ENCODE measurements at places on chromosomes 5 and 9. TPM values are rescaled to one million over a fixed set of nuclear protein-coding genes. Genes with fewer than 3 reads are reported as not detected.

Gene CCL27
- total RNA-seq: not detected

DNA sequence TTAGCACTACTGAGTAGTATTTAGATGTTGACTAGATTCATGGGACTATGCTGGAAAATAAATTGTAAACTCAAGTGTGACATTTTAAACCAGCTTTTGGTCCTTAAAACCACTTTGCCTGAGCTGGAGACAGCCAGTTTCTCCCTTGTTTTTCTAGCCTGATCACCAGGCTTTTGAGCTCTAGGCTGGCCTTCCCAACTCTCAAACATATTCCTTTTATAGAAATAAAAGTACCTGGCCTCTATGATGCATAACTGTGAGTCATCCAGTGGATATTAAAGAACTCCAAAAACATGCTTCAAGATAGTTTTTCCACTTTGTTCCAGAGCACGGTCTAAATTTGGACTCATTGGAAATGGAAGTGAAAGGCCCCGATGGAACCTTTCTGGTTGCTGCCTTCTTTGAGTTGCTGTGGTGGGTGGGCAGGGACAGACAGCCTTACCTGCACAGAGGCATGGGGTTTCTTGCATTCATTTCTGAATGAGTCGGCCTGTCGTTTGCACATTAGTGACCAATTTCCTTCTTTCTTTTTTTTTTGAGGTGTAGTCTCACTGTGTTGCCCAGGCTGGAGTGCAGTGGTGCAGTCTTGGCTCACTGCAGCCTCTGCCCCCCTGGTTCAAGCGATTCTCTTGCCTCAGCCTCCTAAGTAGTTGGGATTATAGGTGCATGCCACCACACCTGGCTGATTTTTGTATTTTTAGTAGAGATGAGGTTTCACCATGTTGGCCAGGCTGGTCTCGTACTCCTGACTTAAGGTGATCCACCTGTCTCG is 43.1 kb downstream of the TRIO start:
- no peak for DNase-seq

GRCh38 chr9:94799578-94800264 is 73.2 kb downstream of the AOPEP start:
- DNase-seq: peak; percentile 40

Gene ADCY2
- total RNA-seq: 1.4 TPM

DNA sequence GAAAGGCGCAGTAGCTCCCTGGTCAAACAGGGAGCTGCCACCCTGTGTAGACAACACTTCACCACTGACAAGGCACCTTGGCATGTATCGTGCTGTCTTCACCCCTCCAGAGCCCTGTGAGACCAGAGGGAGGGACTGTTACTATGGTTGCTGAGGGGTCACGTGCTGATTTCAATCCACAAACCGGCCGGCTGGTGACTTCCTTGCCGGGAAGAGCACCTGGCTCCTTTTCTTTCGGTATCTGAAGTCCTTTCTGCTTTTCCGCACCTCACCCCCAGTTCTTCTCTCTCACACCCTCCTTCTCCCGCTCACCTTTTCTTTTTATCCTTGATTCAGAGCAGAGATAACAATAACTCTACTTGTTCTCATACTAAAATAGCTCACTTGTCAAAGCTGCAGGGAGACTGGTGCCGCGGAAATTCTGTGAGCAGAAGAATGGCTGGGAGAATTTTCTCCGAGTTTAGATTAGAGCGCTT is 327.2 kb downstream of the ZSWIM6 start:
- DNase-seq: peak; percentile 37

- peak; percentile 95 for DNase-seq
These were observed 22.4 kb downstream of the CCL28 start for GRCh38 chr5:43389679-43390329.

DNA sequence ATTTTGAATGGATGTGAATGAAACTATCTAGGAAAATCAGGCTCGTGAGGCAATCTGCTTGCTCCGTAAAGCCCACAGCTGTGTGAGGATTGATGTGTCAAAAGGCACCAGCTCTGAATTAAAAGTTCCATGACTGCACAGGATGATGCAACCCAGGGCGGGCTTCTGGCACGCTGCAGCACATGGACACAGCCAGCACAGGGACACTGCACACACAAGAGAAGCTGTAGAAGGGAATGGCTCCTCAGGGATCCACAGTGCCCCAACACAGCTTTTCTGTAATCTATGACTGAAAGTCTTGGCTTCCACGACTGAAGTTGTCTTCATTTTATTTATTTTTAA is 151.0 kb downstream of the GCNT1 start:
- peak; percentile 71 for DNase-seq

DNA sequence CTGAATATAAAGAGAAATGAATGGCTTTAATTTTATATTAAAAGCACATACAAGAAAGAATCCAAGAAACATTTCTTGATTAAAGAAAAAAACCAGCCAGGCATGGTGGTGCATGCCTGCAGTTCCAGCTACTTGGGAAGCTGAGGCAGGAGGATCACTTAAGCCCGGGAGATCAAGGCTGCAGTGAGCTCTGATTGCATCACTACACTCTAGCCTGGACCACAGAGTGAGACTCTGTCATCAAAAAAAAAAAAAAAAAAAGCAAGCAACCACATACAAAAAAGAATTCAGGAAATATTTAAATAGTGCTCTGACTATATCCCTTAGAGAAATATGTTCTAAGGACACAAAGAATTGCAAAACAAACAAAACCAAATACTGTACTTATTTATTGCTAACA is 2.5 kb upstream of the PLAC8L1 start:
- no peak for DNase-seq

Gene IFNA2
- total RNA-seq: not detected

DNA sequence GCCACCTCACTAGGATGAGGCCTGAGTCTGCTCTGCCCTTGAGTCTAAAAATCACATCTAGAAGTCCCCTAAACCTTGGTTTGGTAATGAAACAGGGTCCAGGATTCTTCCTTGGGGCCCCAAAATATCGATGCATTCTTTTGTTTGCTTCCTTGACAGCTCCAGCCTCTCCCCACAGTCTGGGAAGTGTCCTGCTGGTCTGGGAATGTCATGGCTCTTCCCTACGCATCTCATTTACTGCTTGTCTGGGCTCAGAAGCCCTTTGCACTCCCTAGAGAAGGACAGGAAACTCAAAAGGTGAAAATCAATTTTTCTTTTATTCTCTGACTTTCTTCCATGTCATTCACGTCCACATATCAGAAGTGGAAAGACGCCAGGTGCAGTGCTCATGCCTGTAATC is 115.8 kb downstream of the DRD1 start:
- DNase-seq: no peak

- DNase-seq: no peak
These were observed 7.8 kb downstream of the HMHB1 start for GRCh38 chr5:143819716-143820115.

DNA sequence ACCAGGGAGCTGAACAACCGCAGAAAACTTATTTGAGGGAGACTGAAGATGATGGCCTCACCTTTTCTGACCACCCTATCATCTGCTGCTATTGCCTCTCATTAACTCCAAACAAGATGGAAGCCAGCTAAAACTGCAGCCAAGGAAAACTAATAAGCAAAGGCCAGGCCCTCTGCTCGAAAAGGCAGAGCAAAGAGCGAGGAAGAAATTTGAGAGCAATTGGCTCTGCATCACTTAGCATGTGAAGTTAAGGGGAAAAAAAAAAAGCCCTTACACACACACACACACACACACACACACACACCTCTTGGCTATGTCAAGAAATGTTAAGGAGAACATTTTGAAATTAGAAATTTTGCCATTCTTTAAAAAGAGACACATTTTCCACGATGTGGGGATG is 228.1 kb upstream of the CYLC2 start:
- no peak for DNase-seq

Gene CD180
- total RNA-seq: 2.6 TPM

DNA sequence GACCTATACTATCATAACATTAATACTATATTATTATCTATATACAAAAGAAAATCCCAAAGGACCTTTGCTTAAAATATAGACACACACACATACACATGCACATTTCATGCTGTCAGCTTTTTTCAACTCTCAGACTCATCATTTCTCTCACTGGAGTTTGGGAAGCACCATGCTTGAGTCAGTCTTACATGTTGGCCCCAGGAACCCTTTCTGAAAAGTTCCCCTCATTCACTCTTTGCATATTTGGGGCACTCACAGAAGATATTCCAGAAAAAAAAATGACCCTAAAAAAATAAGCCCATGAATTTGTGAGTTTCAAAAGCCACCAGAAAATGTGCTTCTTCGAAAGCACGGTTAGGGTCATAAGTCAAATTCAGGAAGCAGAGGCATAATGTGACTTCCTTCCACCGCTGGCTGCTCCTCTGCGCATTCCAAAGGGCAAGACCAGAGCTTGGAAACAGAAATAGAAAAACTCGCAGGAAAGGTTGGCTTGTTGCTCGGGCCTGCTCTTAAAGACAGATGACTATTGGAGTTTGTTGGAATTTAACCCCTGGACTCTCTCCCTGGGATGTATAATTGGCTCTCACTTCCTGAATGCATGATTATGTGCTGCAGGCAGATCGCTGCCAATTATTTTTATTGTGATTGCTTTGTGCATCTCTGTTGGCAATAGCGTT is 129.7 kb upstream of the IQGAP2 start:
- peak; percentile 92 for DNase-seq

DNA sequence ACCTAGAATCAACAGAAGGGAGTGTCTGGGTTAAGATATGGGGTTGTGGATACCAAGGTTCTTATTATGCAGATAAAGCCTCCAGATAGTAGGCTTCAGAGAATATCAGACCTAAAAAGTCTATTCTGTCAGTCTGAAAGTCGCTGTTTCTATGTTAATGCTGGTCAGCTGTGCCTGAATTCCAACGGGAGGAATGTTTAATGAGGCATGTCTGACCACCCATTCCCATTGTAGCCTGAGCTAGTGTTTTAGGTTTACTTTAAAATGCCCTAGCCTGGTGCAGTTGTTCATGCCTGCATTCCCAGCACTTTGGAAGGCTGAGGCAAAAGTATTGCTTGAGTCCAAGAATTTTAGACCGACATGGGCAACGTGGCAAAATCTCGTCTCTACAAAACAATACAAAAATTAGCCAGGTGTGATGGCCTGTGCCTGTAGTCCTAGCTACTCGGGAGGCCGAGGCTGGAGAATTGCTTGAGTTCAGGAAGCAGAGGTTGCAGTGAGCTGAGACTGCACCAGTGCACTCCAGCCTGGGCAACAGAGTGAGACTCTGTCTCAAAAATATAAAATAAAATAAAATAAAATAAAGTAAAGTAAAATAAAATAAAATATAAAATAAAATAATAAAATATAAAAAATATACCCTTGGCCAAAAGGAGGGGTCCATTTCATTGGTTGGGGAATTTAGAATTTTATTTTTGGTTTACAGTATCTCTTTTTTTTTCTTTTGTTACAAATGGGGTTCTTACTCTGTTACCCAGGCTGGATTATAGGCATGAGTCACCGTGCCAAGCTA is 7.8 kb upstream of the SOX30 start:
- DNase-seq: no peak

- DNase-seq: no peak
These were observed 1.7 kb downstream of the JAK2 start for GRCh38 chr9:4986783-4987182.

DNA sequence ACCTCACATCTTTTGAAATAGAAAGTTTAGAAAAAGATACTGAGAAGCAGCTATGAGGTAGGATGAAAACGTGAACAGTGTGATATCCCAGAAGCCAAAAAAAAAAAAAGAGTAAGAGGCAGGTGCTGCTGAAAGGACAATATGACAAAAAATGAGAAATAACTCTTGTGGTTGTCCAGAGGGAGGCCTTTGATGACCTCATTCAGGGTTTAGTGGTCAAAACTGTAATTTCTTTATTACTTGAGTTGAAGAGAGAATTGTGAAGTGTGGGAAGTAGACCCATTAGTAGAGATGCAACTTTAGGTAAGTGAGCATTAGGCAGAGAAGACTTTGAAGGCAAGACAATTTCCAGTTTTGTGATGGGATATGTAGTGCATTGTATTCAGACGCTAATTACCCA is 1306.3 kb upstream of the ACO1 start:
- DNase-seq: no peak

DNA sequence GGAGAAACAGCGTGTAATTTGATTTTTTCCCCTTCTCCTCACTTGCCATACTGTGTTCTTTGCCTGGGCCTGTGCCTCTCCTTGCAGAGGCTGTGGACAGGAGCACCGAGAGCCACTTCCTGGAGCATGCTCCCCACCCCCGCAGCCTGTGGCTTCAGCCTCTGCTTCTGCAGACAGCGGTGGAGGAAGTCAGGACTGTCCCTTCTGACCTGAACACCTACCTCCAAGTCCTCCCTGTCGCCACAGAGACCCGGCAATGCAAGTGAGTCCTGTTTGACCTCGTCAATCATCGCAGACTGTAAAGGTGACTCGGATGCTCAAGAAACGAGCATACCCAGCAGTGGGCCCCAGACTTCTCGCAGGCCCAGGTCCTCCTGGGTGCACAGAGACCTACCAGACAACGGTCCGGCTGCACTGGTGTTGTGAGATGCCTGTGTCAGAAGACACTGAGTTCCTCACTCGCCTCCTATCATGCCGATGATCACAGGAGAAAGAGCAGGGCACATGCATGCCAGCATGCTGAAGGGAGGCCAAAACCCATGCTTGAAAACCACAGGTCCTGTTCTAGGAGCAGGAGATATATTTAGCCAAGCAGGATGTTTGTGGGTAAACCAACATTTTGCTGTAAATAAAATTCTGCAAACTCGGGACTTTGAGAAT is 198.8 kb downstream of the AUH start:
- DNase-seq: peak; percentile 39

DNA sequence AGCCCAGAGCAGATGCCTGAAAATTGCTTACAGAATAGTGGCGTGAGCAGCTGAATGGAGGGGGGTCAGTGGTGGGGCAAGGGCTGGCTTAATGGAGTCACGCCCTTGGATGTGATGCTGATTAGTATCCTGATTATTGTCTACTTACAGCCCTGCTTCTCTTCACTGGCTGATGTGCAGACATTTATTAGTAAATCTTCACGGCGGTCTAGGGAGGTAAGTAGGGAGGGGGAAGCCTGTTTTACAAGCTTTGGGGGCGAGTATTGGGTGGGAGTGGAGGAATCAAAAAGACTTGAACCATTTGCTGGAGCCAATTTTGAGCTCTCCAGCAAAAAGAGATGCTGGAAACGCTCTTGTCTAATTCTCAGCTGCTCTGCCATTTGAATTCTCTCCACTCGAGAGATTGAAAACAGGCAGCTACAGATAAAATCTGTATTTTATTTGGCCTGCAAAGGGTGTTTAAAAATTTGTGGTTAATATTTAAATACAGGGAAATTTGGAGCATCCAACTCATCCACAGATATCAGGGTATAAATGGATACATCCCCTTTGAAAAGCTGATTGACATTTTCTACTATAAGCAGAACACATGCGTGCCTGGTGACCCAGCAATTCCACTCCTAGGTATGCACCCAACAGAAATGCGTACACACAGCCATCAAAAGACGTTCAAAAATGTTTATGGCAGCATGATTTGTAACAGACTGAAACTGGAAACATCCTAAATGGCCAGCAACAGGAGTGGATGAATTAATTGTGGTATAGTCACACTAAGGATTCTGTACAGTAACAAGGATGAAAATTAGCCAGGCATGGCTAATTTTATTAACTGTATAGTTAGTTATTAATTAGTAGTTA is 19.5 kb upstream of the ALDH1B1 start:
- no peak for DNase-seq

- DNase-seq: no peak
These were observed 104.7 kb downstream of the SPOCK1 start for GRCh38 chr5:137394380-137394779.

GRCh38 chr9:133916159-133916541 is 76.0 kb downstream of the VAV2 start:
- DNase-seq: no peak

- DNase-seq: no peak
These were observed 58.8 kb downstream of the CAAP1 start for GRCh38 chr9:26833792-26834191.

- DNase-seq: no peak
These were observed 18.7 kb downstream of the SPRY4 start for GRCh38 chr5:142306077-142306502.

Measured in lung (tissue), 17 donors.